Fibroblast of villous mesenchyme (primary cell): ENCODE measurements at places on chromosomes 2 and 18.

- DNase-seq, result peak; percentile 77
Measured at GRCh38 chr2:84427235-84428138, 31.6 kb downstream of the SUCLG1 start.

- DNase-seq, result no peak
Measured at GRCh38 chr2:168311261-168311910, 64.0 kb upstream of the STK39 start.

GRCh38 chr2:33927756-33928155 is 328.7 kb upstream of the FAM98A start:
- DNase-seq, result no peak

DNA sequence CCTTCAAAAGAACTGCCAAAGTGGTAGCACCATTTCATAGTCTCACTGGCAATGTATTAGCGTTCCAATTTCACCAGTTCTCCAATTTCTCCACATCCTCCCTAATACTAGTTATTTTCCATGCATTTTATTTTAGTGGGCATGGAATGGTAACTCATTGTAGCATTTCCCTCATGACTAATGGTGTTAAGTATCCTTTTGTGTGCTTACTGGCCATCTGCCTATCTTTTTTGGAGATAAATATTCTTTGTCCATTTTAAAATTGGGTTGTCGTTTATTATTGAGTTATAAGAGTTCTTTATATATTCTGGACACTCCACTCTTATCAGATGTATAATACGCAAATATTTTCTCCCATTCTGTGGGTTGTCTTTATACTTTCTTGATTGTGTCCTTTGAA is 107.1 kb downstream of the THADA start:
- no peak for DNase-seq

GRCh38 chr2:205427112-205427511 is 255.2 kb upstream of the NRP2 start:
- DNase-seq, result peak; percentile 50

- no peak for DNase-seq
Measured at GRCh38 chr2:104582471-104582870, 271.4 kb upstream of the POU3F3 start.

GRCh38 chr2:181828122-181828705 is 63.3 kb upstream of the ITPRID2 start:
- DNase-seq, result no peak

DNA sequence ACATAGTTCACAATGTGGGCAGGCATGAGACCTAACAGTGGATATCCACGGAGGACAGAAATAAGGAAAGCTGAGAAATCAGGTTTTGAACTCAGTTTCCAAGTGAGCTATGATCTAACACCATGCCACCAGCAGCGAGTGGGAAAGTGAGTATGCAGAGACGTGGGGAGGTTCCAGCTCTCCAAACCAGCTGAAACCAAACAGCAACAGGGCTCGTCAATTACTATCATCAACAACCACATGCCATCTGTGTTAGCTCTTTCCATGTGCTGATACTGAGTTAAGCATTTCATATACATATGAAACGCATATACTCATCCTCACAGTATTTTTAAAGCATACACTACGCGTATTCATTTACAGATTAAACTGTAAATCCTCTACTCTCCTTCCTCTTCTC is 172.4 kb downstream of the ZNF516 start:
- no peak for DNase-seq

- peak; percentile 92 for DNase-seq
Measured at GRCh38 chr2:10935953-10936942, 24.5 kb downstream of the KCNF1 start.

DNA sequence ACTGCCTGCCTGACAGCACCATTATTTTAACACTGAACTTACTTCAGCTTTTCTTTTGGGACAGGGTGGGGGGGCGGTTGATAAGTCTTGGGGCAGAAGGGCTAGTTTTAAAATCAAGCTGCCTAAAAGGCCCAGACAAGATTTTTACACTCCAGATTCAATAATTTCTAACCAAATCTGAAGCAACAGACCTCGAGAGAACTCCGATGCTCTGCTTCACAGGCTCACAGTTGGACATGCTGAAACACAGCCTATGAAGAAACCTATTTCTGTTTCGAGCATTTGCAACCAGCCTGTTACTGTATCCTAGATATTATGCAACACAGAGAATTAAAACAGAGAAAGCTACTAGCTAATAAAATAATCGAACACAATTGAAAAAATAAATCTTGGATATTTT is 1.3 kb upstream of the MYT1L start:
- DNase-seq, result no peak

DNA sequence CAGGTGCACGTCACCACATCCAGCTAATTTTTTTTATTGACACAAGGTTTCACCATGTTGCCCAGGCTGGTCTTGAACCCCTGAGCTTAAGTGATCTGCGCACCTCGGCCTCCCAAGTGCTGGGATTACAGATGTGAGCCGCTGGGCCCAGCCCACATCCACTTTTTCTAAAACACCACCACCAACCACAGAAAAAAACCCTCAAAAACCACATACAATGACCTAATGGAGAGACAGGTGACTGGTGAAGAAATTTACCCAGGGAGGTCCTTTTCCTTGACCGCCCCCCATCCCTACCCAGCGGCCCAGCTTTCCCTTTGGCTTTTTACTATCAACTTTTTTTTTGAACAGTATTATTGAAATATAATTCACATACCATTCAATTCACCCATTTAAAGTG is 47.9 kb downstream of the CACNB4 start:
- DNase-seq, result no peak
